ACHN (cell line): ENCODE measurements at places on chromosomes 3 and 15.

DNA sequence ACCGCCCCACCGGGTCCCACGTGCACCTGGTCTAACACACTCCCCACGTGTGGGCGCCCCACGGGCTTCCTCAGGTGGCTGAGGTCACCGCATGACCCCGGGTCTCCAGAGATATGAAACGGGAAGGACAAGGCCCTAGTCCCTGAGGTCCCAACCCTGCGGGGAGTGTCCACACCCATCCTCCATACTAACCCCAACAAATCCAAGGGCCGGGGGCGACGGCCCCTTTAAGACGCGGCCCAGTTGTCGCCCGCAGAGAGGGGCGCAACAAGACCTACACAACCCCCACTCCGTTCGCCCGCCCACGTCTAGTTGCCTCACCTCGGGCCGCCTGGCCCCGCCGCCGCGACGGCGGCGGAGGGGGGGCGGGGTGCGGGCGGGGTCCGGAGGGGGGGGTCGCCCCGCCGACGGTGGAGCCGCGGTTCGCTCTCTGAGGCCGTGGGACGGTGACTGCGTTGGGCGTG, 396 bp downstream of the INO80 start:
- DNase-seq: peak; percentile 35

DNA sequence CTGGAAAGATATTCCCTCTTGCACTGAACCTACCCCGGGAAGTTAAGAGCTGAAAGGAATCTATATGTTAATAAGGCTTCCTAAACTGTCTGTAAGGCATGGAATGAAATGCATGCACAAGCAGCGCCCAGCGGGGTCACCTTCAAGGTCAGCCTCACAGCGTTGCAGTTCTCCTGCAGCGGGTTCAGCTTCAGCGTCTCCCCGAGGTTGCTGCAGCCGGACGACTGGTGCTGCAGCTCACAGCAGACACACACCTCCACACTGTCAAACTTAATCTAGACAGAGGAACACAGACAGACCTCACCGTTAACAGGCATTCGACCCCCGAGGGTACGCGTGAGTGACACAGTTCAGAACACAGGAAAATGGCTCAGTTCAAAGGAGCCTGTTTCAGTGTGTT, 73.3 kb downstream of the NSMCE3 start:
- DNase-seq: no peak

DNA sequence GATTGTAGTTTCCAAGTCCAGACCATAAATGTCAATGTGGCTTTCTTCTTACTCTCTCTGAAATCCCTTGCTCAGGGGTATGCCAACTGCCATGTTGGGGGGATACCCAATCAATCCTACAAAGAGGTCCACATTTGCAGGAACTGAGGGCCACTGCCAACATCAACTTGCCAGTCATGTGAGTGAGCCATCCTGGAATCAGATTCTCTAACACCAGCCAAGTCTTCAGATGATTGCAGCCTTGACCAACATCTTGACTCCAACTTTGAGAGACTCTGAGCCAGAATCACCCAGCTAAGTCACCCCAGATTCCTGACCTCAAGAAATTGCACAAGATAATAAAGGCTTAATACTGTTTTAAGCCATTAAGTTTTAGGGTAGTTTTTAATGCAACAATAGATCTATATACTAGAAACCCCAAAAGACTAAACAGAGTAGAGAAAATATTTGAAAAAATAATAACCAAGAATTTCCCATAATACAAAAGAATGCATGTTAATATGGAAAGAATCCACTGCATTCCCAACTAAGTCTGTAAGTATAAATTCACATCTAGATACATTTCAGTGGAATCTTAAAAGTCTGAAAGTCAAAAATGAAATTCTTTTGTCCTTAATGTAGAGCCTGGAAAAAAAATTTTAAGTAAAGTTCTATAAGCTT, 22.4 kb downstream of the ISG20 start:
- DNase-seq: no peak

DNA sequence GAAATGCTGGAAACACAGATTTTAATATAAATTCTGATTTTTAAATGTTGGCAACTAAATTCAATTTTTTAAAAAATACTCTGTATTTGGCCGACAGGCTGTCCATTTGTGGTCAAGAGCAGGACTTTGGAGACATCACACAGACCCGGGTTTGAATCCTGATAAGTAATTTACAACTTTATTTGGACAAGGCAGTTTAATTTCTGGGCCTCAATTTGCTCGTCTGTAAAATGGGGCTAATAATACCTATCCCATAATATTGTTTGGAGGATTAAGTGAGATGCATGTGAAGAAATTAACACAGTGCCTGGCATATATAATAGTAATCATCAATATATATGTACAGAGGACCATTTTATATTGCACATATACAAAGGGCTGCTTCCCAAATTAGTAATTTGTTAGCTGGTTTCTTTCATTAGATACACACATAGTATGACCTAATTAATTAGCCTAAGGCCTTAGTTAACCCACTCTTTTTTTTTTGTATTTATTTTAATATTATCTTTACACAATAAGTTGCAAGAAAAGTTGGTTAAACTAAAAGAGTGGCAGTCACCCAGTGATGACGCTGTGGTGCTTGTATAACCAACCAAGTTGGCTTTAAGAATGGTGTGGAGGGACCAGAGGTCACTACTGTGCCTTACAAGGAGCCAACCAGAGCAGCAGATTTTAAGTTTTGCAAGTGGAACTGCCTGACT, 665 bp downstream of the PIGB start:
- peak; percentile 6 for DNase-seq

- no peak for DNase-seq
Measured at GRCh38 chr3:123511726-123512125, 62.8 kb upstream of the ADCY5 start.

GRCh38 chr15:40287968-40288367, 5.1 kb upstream of the ANKRD63 start:
- DNase-seq: no peak

- no peak for DNase-seq
Measured at GRCh38 chr3:111248406-111248805, 176.8 kb downstream of the NECTIN3 start.

DNA sequence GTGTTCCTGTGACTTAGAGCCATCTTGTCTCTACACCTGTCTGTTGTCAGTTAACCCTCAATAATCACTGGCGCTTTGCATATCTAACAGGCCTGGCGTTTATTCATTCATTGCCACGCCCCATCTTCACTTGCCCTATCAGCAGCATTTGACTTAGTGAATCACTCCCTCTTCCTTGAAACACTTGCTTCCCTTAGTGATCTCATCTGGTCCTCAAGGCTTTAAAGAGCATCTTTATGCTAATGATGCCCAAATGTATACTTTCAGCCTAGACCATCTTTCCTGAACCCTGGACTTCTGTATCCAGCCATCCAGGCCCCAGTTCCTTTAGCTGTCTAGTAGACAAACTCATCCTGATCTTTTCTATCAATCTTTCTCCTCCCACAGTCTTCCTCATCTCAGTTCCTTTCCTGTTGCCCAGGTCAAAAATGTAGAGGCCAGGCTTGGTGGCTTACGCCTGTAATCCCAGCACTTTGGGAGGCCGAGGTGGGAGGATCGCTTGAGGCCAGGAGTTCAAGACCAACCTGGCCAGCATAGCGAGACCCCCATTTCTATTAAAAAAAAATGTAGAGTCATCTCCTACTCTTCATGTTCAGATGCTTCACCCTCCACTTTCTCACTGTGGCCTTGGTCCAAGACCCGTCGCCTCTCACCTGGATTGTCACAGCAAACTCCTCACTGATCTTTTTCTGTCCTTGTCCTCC, 1.4 kb upstream of the IGDCC4 start:
- DNase-seq: no peak

- DNase-seq: no peak
Measured at GRCh38 chr3:153400641-153401040, 238.6 kb downstream of the RAP2B start.

DNA sequence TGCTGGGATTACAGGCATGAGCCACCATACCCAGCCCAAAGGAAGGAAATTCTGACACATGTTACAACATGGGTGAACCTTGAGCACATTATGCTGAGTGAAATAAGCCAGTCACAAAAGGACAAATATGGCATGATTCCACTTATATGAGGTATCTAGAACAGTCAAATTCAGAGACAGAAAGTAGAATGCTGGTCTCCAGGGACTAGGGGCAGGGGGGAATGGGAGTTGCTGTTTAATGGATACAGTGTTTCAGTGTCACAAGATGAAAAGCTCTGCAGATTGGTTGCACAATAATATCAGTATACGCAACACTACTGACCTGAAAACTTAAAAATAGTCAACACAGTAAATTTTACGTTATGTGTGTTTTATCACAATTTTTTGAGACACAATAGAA, 4.1 kb downstream of the SPATA12 start:
- no peak for DNase-seq

DNA sequence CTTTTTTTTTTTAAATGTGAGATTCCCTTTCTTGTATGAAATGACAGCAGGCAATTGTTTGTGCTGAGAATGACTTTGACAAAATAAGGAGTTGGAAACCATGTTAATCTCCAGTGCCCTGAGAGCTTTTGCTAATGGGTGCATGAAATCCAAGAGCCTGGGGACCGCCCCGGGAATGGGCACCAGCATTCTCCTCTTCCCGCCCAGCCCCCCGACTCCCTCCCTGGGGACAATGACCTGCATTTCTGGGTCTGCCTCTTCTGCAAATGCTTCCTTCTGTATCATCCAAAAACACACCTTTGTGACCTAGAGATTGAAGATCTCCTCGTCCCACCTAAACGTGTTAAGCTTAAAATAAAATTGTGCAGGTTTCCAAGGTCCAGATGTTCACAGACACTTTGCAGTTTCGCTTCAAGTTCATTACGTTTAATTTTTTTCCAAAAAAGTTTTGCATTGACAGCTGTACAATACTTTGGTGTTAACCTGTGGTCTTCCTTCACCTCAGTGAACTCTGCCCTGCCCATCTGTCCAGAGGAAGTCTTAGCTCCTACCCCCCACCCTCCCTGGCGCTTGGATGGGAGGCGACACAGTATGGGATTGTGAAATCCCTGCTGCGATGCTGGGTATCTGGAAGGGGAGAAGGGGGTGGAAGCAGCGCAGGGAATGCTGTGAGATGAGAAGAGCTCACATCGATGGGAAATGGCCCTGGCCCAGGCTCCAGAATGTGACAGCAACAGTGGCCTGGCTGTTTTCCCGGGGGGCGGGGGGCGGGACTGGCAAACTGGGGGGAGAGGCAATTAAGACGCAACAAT, 50.1 kb downstream of the TLE3 start:
- DNase-seq: no peak

GRCh38 chr3:123134671-123135070, 67.1 kb upstream of the SEC22A start:
- DNase-seq: no peak

- no peak for DNase-seq
Measured at GRCh38 chr3:153658136-153658535, 463.1 kb upstream of the ARHGEF26 start.

GRCh38 chr3:189947948-189948723, 172.6 kb downstream of the P3H2 start:
- peak; percentile 47 for DNase-seq

- no peak for DNase-seq
Measured at GRCh38 chr15:22918056-22918455, 62.1 kb downstream of the CYFIP1 start.

- DNase-seq: no peak
Measured at GRCh38 chr3:51966922-51967383, 301 bp downstream of the PCBP4 start.

DNA sequence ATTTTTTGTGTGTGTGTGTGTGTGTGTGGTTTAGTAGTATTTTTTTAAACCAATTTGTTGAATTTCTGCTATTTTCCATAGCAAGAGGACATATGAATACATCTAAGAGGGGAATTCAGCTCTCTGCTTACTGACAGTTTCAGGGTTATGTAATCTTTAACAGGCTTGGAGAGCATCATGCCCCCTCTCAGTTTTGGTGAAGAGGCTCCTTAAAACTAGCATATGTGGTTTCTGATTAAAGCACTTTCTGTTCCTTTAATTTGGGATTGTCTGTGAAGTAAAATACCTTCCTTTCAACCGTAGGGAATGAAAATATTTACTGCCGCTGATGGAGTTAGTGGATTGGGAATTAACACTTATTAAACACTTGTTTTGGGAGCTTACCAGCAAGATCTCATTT, 19.4 kb upstream of the NFKBIZ start:
- DNase-seq: no peak

DNA sequence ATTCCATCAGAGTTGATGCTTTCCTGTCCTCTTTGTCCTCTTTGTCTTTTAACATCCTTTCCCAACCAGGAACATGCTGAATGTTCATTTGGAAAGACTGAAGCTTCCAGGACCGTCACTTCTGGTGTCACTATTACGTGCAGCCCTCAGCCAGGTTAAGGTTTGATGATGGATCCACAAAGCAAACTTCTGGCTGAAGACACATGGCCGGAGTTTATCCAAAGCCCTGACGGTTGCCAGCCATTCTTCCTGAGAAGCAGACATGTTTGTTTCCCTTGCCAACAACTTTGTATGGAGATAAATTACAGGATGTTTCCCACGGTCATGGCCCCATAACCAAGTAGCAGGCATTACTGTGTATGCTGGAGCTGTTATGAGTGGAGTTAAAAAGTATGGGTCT, 236.9 kb downstream of the THSD4 start:
- no peak for DNase-seq

GRCh38 chr3:44019736-44020135, 221.9 kb upstream of the TOPAZ1 start:
- no peak for DNase-seq

- no peak for DNase-seq
Measured at GRCh38 chr15:68644996-68645395, 66.2 kb downstream of the CORO2B start.

DNA sequence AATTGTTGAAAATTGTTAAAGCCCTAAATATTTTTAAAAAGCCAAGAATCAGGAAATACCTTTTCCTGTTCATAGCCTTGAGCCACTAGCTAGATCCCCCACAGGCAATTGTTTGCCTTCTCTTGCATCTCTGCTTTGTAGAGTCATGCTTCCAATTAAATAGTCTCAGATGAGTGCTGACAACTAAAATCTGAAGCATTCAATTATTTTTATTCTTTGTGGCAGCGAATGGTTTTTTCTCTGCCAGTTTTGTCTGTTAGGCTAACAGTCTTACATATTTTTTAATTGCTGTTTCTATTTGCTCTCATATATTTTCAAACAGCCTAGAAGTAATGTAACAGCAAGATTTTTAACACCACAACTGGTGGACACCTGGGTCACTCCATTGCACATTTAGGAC, 277.1 kb upstream of the GBE1 start:
- no peak for DNase-seq

DNA sequence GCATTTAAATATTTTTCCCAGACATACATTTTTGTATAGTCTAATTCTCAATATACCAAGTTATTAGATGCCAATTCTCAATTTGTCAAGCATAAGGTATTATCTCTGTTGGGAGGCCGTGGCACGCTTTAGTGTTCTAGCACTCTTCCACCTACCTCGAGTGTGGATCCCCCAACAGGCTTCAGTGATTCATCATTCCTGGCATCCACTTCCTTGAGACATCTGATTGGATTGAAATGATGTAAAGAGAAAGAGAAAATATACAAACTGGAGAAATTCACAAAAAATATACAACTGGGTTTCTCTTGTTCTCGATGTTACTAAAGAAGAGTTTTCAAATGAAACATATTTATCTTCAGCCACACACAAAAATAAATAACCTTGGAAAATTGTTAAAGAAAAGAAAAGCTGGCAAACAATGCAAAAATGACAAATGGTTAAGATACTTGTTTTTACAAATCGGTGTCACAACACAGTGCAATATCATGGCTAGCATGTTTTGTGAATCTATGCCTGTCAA, 218.0 kb upstream of the CDIN1 start:
- DNase-seq: peak; percentile 43

- no peak for DNase-seq
Measured at GRCh38 chr15:99328106-99329072, 77.1 kb downstream of the LRRC28 start.

GRCh38 chr3:184336547-184337398, 627 bp upstream of the FAM131A start:
- peak; percentile 49 for DNase-seq
